ENCODE measurements at places on chromosomes 12 and 14.

- DNase-seq = no peak
Measured at GRCh38 chr14:86501611-86502010, 971.7 kb downstream of the FLRT2 start.

- no peak for DNase-seq
Measured at GRCh38 chr14:66009089-66009488, 477.1 kb upstream of the CCDC196 start.

GRCh38 chr12:120350576-120351350 lies 18.2 kb downstream of the MSI1 start:
- no peak for DNase-seq

GRCh38 chr12:39441963-39442830 lies 723 bp downstream of the KIF21A start:
- DNase-seq = peak; percentile 38

DNA sequence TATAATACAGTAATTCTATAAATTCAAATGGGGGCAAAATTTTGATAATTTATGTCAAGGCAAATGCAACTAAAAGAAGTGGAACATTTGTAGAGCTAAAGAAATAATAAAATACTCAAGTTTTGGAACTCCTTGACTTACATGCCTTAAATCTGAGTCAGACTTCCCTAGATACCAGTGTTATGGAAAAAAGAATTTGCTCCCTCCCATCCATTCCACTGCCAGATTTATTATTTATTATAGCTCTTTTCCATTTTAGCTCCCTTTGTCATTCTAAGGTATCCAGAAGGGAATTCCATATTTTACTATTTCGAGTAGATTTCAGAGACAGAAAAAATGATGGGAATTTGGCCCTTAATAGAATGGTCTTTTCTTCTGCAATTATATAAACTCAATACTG lies 44.0 kb downstream of the RHOJ start:
- no peak for DNase-seq

DNA sequence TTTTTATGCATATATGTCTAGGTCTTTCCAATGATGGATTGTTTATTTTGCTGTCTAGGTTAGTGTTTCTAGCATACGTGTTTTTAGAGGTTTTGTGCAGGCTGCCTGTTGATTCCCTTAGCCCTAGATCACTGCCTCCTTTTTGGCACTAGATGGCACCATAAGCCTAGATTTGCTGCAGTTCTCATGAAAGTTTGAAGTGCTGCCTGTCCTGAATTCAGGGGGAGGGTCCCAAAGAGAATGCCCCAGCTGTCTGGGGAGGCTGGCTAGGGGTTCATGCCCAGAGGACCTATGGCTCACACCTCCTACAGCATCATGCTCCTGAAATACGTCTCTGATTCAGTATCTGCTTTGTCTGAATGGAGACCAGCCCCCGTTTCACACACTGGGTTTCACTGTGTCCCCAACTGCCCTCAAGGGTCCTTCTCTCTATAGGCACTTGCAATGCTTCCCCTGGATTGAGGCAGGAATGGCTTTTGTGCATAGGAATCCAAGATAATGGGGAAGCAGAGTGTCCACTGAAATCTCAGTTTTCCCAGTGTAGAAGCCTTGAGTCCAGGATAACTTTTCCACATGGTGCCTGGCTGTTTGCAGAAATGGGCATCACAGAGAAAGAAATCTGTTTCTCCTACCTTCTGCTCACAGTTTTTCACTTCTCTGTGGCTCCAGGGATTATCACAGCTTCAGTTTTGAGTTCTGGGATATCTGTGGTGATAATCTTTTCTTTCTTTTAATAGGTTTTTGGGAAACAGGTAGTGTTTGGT lies 14.2 kb upstream of the TXNRD1 start:
- peak; percentile 13 for DNase-seq

GRCh38 chr12:42652048-42652447 lies 62.5 kb upstream of the PRICKLE1 start:
- no peak for DNase-seq

DNA sequence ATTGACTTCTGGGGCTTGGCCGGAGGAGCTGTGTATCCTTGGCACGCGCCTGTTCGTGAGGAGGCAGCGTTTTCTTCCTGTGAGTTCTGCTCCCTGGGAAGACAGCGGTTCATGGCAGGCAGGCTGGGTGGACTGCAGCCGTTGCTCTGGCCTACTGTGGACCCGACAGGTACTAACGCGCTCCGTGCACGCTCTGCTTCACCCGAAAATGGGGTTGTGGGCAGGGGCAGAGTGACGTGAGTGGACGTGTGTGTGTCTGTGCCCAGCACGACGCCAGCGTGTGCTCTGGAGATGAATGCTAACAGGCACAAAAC lies 179.1 kb downstream of the KIF26A start:
- no peak for DNase-seq

All from stimulated activated CD4-positive, alpha-beta T cell treated with anti-CD3 and anti-CD28 coated beads, TNF-alpha, amount 100 ng/mL, for 4 hours (primary cell).